ENCODE measurements at places on chromosomes 11 and 22.

- DNase-seq = no peak
These were observed 4.1 kb upstream of the PTDSS2 start for GRCh38 chr11:445765-446588.

DNA sequence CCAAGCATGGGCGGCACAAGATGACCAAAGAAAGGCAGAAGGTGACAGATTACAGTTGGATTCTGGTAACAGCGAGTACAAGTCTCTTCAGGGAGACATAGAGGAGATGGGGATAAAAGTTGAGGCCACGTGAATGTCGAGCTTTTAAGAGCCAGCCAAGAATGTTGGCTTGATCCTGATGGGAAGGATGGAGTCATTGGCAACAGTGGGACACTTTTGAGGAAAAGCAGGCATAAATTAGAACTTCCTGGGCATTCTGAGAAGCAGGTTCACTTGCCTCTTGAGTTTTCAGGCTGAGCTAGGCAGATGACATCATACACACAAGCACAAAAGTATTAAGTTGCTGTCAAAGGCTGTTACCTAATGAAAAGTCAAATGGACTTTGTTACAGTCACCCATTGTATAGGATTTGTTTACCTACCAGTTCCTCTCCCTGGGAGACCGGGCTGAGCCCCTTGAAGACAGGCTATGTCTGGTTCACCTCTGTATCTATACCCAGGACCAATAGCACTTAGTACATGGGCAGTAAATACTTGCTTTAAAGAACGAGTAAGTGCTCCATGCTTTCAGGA is 41.1 kb downstream of the TNRC6B start:
- no peak for DNase-seq

GRCh38 chr11:60084631-60085273 is 3.7 kb upstream of the MS4A2 start:
- DNase-seq = no peak

- DNase-seq = peak; percentile 52
These were observed 13.5 kb upstream of the SORL1-AS1 start for GRCh38 chr11:121466063-121466794.

DNA sequence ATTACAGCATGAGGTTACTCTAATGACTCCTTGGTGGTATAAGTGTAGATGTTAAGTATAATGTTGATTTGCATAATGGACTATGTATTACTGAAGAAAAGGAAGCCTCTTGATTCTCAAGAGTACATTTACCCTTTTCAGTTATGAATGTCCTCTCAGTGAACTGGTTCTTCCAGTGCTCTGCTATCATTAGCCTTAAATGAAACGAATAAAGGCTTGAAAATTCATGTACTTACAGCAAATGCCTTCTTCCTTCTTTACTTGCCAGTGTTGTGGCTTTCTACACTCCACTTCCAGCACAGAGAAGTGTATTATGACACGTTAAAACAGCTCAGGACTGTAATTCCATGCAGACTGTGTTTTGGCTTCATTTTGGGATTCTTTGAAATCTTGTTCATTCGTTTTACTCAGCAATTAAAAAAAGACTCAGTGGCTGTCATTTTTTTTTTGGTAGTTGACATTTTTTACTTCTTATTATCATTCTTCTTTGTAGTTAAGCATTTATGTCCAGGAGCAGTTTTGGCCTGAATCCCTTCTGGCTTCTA is 96.9 kb downstream of the MTMR3 start:
- DNase-seq = peak; percentile 29

GRCh38 chr22:47196166-47196849 is 433.9 kb downstream of the TBC1D22A start:
- DNase-seq = no peak

DNA sequence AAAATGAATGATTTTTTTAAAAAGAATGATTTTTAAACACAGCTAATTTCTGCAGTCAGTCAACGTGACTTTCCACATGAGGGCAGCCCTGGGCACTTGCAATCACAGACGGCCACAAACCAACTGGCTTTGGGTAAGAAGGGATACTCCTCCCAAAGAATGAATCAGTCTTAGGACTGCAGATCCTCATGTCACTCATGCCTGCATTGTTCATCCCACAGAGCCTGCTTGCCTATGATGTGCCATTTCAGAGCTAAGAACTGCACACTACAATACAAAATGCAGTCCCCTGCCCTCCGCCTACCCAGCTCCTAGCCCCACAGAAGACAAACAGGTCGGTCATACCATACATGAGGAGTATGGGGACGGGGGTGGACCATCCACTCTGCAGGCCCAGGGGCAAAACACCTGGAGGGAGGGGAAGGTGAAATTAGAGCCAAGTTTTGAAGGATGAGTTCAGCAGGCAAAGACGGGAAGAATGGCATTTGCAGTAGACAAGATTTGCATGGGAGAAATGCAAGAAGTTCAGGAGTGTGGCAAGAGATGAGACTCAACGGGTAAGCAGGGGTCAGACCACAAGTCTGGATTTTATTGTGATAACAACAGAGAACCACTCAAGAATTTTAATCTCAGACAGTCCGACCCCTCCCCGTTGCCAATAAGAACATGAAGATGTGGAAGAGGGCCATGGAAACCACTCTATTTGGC is 24.7 kb downstream of the PACSIN2 start:
- DNase-seq = no peak

DNA sequence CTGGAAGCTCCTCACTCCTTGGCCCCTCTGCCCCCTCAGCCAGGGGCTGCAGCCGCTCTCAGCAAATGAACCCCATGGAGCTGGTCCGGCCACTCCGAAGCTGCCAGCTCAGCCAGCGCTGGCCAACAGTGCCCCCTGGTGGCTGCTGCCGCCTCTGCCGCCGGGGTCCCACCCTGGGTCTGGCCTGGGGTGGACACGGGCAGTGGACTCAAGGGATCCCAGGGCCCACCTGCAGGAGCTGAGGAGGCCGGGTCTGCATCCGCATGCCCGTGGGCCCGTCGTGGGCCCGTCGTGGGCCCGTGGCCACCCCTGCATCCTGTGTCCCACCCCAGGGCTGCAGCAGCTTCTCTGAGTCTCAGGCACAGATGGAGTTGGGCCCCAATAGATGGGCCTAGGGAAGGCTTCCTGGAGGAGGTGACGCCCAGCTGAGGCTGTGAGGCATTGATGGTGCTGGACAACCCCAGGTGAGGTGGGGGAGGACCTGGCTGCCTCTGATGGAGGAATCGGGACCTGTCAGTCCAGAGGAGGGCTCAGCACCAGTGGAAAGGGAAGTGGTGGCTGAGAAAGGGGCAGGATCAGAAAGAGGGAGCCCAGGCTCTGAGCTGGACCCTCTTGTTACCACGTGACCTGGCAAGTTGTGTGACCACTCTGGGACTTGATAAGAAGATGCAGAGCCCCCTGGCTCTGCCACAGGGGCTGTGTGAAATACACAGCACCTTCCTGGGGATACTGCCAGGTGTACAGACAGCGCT is 522.3 kb downstream of the BRD1 start:
- DNase-seq = peak; percentile 48

GRCh38 chr11:19985111-19985510 is 175.2 kb downstream of the DBX1 start:
- DNase-seq = no peak

- peak; percentile 9 for DNase-seq
These were observed 2.8 kb downstream of the ZFTA start for GRCh38 chr11:63765688-63766241.

GRCh38 chr22:30064172-30064571 is 16.1 kb upstream of the HORMAD2 start:
- no peak for DNase-seq

- no peak for DNase-seq
These were observed 13.7 kb downstream of the MUC5B start for GRCh38 chr11:1236316-1237127.

DNA sequence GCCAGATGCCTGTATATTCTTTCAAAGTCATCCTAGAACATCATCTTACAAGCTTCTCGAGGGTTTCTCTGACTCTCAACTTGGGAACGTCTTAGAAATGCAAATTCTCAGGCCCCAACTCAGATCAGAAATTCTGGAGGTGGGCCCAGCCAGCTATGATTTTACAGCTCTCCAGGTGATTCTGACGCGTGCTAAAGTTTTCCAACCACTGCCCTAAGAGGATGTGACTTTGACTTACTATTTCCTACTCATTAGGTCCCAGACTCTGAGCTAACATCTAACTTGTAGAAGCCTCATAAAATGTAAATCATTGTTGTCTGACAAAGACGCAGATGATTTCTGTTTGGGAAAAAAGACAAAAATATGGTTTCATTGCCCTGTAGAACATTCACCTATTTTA is 61.1 kb downstream of the IRAG1 start:
- DNase-seq = no peak

GRCh38 chr11:124285610-124286344 is 28.0 kb downstream of the OR8D1 start:
- no peak for DNase-seq

DNA sequence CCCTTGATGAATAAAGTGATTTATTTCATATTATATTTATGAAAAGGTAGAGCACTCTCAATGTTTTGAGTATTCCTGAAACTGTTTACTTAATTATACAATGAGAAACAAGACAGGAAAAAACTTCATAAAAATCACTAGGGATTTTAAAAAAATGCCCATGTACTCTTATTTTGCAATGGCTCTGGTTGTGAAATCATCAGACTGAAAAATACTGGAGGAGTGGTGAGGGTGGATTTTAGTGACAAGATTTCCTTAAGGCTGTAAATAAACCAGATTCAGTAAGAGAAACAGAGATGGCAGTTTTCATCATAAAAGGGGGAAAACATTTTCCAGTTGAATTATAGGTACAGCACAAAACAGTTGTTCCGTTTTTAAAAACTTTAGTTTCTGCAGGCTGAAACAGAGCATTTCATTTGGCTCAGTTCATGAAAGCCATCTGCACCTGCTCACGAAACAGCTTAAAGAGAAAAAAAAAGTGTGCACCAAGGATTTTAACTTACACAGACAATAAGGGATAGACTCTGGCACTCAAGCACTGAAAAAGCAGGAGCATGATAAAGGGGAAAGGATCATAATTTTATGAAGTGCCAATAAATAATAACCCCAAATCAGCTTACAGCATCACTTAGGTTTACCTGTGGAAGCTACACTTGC is 100.7 kb downstream of the MAML2 start:
- no peak for DNase-seq

DNA sequence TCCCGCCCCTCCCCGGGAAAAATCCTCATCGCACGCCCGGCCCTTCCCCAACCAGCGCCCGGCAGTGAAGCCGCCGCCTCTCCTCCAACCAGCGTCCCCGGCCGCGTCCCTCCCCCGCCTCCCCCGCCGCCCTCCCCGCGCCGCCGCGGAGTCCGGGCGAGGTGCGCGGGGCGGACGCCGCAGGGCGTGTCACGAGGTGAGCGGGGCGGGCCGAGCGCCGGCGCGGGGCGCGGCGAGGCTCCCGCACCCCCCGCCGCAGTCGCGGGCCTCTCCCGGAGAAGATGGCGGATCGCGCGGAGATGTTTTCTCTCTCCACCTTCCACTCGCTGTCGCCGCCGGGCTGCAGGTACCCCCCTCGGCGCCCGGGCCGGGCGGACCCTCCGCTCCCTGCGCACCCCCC is at the start of gene MAPK8IP2:
Gene MAPK8IP2 (plus strand): TSS at position 256 of the 400 bp plus-strand sequence. CDS start 26 bp downstream, at position 282.
- DNase-seq = no peak

DNA sequence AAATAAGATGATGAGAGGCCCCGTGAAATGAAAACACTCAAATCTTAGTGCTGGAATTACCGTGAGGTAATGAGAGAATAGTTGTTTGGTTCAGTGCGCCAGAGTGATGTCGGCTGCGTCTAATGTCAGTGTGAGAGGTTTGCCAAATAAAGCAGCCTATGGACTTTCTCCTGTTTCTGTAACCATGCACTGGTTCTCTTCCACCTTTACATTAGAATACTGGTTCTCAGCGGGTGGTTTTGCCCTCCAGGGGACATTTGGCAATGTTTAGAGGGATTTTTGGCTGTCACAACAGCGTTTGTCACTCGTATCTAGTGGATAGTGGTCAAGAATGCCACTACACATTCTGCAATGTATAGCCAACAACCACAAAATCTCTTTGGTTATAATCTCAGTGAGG is 1.1 kb downstream of the OOSP4B start:
- DNase-seq = no peak

DNA sequence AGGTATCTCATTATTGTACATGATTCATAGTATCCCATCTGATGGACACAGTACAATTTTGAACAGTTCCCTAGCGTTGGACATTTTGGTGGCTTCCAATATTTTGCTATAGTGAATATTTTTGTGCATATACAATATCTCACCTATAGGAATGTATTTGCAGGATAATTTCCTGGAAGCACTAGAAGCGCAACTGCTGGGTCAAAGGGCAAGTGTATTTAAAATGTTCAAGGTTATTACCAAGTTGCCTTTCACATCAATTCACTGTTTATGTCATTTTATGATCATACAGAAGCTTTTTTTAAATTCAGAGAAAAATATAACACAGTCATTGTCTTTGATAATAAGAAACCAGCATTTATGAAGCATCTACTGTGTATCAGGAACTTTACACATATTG is 19.1 kb upstream of the RPS3 start:
- DNase-seq = no peak

- DNase-seq = no peak
These were observed 76.3 kb upstream of the ADSL start for GRCh38 chr22:40270031-40270430.

GRCh38 chr22:22508274-22509176 is at the start of gene ZNF280B:
Gene ZNF280B (minus strand): TSS chr22:22508742. CDS start chr22:22489398, 19,344 bp downstream.
- peak; percentile 89 for DNase-seq

GRCh38 chr11:95577716-95578460 is 211.7 kb downstream of the FAM76B start:
- no peak for DNase-seq

DNA sequence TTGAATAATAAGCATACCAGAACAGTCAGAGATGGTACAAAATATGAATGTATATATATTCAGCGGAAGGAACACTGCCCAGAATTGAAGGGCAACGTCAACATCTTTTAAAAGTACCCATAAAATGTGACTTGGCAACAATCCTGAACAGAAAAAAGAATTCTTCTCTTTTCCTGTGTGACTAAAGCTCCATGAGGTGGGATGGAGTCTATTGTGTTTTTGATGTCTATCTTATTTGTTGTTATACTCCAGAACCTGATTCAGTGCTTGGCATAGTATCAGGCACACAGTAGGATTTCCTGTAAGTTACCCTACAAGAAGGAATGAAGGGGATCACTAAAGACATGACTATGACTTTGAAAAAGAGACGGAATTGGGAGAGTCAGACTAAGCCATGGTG is 10.3 kb downstream of the LDLRAD3 start:
- DNase-seq = no peak

GRCh38 chr22:49331878-49332277 is 495.8 kb downstream of the BRD1 start:
- DNase-seq = no peak

- no peak for DNase-seq
These were observed 283.4 kb downstream of the BRD1 start for GRCh38 chr22:49544286-49544685.

GRCh38 chr11:105793092-105793491 is 183.2 kb downstream of the GRIA4 start:
- DNase-seq = no peak

Data from GM06990 (cell line).